ENCODE measurements at places on chromosomes 3 and 15. TPM values are rescaled to one million over a fixed set of nuclear protein-coding genes. Genes with fewer than 3 reads are reported as not detected.

GRCh38 chr15:33292717-33293307 is 18.0 kb upstream of the RYR3 start:
- peak; percentile 53 for DNase-seq

The C3orf62 gene
- total RNA-seq: 0.83 TPM

The MYL3 gene
- not detected for total RNA-seq

The RETNLB gene
- total RNA-seq: not detected

DNA sequence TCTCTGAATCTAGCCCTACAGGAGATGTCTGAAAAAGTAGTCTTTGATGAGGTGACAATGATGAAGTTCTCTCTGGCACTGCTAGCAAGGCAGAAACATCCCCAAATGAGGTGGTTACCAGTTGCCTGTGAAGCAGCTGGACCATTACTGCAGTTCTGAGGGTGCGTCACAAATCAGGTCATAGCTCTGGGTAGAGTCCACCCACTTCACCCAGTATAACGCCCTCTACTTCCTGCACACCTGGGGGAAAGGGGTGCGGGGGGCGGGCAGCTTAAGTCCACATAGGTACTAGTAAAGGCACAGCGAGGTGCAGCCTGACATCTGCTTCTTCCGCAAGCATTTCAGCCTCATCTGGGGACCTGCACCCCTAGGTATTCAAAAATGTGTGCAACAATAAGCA is 13.4 kb upstream of the SATB1 start:
- DNase-seq: no peak

- no peak for DNase-seq
Measured at GRCh38 chr15:91114301-91114700, 14.2 kb downstream of the SV2B start.

The CLDN16 gene
- under 0.01 TPM for total RNA-seq

- no peak for DNase-seq
Measured at GRCh38 chr3:84547207-84547606, 411.6 kb upstream of the CADM2 start.

DNA sequence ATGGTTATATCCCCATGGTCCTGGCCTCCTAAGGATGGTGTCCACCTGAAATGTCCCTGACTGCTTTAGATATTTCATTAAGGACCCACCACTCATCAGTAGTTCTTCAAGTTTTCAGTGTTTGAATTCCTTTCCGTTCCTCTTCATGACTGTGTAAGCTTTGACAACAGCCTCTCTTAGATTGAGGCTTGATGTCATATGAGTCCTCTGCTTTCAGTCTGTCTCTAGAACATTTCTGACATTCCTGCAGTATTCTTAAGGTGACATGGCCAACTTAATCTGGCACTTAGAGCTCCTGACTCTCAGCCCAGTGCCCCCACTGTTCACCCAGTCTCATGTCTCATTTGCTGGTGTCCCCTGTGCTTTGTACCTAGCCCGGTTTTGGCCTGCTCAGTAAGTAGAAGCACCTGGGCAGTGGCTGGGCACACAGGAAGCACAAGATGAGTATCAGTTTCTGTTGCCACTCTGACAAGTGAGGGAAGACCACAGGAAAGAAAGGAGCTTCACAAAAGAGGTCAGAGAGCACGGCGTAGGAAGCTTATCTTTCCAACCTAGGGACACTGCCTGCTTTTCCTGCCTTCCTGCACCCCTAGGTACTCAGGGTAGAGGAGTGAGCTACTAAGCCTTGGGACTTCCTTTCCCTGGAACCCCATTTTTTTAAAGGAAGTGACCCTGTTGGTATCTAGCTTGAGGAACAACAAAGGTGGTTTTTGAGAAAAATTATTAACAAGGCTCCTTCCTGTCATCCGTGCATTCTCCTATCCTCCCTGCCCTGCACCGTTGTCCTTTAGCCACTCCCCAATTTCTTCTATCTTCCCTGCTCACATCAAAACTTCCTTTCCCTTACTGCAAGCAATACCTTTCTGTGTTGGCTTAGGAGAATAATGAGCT is 103.1 kb downstream of the KLHL25 start:
- no peak for DNase-seq

DNA sequence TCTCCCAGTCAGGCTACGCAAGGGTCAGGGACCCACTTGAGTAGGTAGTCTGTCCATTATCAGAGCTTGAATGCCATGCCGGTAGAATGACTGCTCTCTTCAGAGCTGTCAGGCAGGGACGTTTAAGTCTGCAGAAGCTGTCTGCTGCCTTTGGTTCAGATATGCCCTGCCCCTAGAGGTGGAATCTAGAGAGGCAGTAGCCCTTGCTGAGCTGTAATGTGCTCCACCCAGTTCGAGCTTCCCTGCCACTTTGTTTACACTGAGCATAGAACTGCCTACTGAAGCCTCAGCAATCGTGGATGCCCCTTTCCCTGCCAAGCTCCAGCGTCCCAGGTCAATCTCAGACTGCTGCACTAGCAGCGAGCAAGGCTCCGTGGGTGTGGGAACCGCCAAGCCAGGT is 57.5 kb upstream of the SETMAR start:
- no peak for DNase-seq

The TM4SF18 gene
- total RNA-seq: under 0.01 TPM

The POPDC2 gene
- under 0.01 TPM for total RNA-seq

DNA sequence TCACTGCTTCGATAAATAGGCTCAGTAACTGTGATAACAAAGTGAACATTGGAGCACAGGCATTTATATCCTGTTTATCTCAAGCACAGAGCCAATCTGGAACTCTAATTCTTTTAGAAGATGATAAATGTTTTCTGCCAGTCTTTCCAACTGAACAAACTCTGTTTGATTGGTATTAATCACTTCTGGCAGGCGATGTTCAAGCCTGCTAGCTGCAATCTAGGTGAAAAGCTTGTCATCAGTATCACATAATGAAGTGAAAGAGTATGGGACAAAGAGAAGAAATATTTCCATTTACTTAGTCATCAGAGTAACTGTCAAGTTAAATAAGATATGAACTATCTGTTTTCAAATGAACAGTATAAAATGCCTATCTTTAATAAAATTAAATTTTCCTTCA is 577.3 kb downstream of the VGLL3 start:
- DNase-seq: no peak

DNA sequence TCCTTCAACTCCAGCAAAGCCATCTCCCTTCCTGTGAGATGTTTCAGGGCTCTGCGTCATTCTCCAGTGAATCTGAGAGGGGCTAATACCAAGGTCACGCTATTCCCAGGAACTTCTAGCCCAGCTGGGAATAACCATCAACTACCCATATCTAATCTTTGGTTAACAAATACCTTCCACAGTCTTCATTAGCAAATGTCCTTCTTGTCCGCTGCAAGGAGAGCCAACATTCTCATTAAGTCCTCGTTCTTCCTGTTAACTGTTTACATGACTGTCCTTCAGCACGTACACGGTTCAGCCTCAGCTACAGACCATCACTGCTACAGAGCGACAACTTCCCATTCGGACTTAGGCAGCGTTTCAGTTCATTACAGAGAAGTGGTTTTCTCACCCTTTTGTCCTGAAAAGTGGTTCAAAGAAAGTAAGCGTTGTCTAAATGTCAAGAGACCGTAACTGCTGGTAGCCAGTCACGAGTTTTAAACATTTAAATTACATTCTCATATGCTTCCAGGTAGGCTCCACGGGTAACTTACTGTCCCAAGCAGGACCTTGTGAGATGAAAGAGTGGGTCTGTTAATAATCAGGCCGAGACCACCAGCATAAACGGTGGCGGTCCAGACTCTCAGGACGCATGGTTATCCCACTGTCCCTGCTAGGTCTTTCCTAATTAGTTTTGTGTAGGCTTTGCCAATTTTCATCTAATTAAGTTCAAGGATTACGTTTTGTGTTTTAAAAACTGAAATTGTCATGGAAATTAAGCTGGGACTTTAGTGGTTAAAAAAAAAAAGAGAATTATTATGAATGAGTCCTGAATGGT is 63.8 kb downstream of the CHSY1 start:
- DNase-seq: peak; percentile 99

GRCh38 chr3:71050166-71050537 is 533.4 kb downstream of the FOXP1 start:
- DNase-seq: peak; percentile 83

GRCh38 chr15:73573572-73573971 is 59.6 kb downstream of the NPTN start:
- DNase-seq: peak; percentile 97
